ENCODE measurements at places on chromosomes 6 and 20.

DNA sequence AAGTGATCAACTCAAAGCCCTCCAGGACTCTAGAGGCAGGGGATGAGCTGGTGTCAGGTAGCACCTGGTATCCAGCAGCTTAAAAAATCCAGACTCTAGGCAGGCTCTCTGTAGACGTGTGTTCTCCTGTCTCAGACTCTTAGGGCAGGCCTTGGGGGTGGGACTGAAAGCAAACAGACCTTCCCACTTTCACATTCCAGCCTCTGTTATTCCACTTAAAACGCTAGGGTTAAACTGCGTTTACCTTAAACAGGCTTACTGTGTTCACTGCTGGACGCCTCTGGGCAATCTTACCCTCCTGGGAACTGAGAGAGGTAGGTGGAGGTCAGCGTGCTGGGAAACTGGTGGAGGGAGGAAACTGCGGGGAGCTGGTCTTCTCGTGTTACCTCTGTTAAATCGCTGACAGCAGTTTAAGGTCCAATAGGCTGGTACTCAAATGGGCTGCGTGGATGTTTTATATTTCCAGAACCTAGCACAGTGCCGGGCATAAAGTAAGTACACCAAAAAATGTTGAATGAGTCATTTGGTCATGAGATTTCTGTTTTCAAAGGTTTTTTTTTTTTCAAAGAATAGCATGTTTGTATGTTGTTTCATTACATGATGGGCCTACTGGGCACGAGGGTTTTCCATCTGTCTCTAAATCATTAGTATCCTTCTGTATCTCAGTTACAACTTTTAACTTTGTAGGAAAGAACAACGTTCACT lies at the start of gene GCNT2:
GCNT2 (plus strand) TSS at position 248 of the 705 bp plus-strand sequence. CDS start 7,561 bp downstream, outside the sequence.
- DNase-seq: no peak

DNA sequence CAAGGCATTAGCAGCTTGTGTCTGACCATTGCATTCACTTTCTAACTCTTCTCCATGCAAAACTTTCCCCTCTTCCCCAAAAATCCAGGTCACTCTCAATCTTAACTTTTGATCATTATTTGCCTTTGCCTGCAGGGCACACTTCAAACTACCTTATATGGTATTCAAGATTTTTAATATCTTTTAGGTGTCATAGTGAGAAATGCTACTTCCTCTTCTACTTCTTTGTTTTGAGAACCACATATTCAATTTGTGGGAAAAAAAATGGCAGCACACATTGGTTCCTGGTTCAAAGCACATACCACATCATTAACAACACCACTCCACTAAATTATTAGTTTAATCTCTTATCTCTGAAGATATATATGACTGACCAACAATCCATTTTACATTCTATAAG lies 1267.0 kb upstream of the CITED2 start:
- no peak for DNase-seq

DNA sequence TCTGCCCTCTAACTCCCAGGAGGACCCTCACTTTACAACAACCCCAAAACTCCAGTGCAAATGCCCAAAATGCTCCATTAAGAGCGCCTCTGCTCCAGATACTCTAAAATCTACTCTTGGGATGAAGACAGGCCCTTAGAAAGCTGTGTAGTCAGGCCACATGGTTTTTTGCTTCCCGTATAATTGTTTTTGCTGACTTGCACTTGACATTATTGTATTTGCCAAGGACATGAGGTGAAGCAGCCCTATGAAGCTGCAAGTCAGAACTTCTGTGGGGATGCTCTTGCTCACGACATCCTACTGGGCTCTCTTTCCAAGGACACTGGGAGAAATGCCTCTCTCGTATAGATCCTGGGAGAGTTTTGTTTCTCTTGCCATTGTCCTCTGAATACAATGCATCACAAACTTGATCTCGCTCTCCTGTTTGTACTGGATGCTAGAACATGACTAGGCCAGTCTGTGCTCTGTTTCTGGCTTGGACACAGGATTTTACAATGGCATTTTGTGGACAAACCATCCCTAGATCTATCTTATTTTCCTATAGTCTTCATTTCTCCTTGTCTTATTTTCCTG lies 177.2 kb upstream of the DTNBP1 start:
- no peak for DNase-seq

DNA sequence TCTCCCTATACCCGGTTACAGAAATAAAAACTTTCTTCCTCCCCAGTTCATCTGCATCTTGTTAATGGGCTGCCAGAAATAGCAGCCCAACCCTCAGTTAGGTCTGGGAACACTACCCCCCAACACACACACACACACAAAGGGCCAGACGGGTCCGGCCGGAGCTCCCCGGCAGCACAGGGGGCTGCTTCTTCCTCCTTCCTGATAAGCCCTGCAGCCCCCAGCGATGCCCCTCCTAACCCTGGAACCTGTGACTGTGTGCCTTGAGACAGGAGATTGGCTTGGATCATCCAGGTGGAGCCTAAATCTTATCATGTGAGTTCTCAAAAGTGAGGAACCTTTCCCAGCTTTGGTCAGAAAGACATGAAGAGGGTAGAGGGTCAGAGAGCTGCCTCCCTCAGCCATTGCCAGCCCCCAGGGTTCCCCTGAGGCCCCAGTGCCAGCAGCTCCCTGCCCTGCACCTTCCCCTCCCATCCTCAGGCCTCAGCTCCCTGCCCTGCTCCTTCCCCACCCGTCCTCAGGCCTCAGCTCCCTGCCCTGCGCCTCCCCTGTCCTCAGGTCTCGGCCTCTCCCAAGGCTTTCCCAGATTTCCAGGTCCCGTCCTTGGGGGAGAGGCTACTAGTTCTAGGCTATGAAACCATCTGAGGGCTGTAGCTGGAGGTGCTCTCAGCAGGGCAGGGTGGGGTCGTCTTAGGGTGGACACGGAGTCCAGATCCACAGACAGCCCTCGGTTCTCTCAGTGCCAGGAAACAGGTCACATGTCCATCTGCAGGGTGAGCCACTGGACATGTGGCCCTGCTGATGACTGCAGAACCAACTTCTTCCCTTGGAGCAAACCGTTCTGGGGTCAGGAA lies 34.5 kb upstream of the CST7 start:
- no peak for DNase-seq

DNA sequence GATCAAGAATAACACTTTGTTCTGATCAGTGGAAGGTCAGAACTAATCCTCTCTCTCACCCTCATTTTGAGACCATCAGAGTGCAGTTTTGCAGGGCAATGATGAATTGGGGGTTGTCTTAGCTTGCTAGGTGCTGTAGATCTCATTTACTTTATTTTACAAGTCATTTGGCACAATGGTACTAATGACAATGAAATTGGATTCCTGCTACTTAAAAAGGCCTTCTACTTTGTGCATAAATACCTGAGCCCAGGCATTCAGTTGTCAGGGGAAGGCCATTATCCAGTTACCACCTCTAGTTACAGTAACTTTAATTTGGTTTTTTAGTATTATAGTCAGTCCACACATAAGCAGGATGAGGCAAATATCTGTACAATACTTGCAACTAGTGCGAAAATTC lies 240.0 kb downstream of the HDGFL1 start:
- no peak for DNase-seq

GRCh38 chr6:18488526-18489270 lies 101.5 kb downstream of the RNF144B start:
- no peak for DNase-seq

DNA sequence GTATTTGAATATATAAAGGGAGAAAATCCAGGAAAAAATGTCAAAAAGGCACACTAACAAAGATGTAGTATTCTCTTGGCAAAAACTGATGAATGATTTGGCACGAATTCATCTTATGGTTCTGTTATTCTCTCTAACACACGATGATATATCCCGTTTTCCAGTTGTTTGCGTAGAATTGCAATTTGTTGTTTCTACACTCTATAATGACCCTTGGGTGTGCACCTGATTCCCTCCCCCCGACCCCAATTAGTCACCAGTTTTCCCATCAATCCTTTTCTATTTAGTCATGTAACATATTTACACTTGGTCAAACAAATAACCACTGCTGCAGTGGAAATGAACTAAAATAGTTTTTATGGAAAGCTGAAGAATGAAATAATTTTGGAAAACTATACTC lies 1.5 kb upstream of the ARID1B start:
- no peak for DNase-seq

DNA sequence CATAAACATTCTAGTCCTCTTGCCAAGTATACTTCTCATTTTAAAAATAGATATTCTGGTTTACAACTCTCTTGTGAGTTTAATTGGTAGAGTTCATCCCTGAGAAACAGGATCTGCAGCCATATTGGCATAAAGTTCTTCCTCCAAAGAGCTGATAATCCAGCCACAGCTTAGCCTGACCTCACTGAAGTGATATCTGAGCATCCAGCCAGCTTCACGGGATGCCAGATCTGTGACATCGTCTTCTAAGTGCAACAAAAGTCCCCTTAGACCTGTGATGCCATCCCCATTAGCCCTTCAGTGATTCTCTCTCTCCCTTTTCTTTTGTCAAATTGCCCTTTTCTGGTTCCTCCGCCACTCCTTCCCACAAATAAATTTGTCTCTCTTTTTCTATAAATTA lies 180.6 kb upstream of the STXBP5 start:
- DNase-seq: no peak

DNA sequence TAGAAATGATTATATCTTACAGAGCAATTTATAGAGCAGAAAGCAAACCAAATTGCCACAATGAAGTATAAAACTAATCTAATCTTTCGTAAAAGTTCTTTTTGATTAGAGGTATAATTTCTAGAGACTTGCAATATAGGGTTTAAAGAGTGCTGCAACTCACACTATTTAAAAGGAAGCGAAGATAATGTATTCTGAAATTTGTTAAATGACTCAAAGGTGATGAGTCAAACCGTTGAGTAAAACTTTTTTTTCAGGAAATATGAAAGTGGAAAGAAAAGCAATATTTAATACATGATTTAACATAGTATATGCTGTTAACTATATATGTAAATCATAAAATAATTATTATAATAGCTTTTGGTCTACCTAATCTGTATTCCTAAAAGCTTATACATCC lies 133.6 kb downstream of the SYNE1 start:
- no peak for DNase-seq

DNA sequence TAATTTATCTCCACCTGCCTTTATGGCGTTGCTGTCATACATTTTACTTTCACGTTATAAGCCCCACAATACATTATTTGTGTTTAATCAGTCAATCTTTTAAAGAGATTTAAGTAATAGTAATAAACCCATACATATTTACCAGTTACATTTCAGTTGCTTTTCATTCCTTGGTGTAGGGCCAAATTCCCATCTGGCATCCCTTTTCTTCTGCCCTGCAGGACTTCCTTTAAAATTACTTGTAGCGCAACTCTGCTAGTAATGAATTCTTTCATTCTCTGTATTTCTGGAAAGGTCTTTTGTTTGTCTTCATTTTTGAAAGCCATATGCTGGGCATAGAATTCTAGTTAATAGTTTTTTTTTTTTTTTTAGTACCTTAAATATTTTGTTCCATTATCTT lies 24.9 kb downstream of the ZNF334 start:
- no peak for DNase-seq
